ENCODE measurements at places on chromosomes 3 and 15.

GRCh38 chr15:51307811-51308210, 30.6 kb downstream of the CYP19A1 start:
- DNase-seq = no peak

DNA sequence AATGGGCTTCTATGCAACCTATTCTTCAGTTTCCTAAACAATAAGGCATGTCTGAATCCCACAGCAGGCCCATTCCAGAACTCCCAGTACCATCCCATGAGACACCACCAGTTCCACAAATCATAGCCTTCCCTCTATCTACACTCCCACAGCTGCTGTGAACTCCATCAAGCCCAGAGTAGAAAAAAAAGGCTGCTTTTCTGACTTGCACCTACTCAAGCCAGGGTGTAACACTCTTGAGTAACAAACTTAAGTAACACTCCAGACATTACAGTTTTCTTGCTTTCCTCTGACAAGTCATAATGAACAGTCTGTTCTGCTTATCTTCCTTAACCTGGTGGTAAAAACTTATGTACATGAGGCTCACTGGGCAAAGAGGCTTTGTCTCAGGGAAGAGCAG, 283.1 kb downstream of the NFKBIZ start:
- DNase-seq = no peak

- no peak for DNase-seq
These were observed 149.7 kb upstream of the SYNPR start for GRCh38 chr3:63128380-63128779.

- DNase-seq = no peak
These were observed 15.1 kb upstream of the CBLB start for GRCh38 chr3:105883798-105884377.

DNA sequence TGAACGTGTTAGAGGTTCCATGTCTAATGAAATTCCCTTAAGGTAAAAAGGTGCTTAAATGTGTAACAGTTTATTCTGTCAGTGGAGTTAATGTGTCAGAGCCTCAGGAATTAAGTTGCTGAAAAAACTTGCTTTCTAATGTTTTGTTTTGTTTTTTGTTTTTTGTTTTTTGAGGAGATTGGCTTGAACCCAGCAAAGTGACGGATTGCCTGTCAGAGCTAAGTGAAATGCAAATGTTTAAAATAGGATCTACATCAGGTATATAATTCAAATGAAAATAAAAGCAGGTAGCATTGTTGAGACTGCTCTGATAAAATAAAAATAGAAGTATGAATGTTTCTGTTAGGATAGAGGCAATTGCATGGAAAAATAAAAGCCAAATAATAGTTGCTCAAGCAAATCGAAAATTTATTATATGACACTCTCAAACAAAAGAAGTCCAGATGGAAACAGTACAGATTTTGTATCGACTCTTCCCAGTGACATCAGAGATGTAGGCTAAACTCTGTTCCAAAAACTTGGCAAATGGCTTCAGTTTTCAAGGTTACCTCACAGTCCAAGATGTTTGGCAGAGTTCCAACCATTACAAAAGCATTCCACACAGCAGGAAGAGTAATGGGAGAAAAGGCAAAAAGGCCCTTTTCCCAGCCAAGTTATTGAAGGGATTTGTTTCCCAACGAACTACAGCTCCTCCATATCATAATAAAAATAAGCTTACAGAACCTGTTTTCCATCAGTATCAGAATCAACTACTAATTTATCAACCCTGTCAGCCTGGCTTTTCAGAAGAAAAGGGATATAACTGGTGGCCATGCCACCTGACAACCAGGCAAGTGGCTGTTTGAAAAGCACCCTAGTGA, 291.0 kb downstream of the TBL1XR1 start:
- no peak for DNase-seq

DNA sequence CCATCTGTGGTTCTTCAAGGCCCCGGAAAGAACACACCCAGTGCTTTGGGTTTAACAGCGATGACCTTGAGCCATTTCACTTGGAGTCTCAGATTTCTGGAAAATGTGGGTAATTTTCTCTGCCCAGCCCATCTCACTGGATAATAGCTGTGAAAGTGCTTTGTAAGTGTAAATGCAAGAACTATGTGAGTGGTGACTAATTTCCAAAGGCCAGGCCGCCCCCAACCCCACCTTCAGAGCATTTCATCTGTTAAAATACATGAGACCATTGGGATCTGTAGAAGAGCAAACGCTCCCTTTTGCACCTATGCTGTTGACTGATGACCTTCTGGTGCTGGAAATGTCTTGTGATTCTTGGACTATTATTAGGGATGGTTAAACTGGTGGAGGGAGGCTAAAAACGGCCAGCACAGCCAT, 196.8 kb upstream of the LPP start:
- DNase-seq = no peak

DNA sequence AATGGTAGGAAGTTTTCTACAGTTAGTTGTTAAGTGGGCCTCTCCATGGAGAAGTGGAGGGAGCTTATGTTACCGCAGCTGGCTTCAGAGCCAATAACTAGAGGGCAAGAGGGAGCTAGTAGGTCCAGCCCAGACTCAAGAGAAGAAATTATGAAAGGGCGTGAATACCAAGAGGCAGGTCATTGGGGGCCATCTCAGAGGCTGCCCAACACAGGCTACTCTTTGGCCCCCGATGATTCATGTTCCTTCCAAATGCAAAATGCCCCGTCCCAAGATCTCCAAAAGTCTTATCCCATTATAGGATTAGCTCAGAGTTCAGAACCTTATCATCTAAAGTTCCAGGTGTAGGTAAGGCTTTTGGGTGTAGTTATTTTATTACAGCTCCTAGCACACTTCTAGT, 94.5 kb downstream of the FNDC3B start:
- DNase-seq = no peak

DNA sequence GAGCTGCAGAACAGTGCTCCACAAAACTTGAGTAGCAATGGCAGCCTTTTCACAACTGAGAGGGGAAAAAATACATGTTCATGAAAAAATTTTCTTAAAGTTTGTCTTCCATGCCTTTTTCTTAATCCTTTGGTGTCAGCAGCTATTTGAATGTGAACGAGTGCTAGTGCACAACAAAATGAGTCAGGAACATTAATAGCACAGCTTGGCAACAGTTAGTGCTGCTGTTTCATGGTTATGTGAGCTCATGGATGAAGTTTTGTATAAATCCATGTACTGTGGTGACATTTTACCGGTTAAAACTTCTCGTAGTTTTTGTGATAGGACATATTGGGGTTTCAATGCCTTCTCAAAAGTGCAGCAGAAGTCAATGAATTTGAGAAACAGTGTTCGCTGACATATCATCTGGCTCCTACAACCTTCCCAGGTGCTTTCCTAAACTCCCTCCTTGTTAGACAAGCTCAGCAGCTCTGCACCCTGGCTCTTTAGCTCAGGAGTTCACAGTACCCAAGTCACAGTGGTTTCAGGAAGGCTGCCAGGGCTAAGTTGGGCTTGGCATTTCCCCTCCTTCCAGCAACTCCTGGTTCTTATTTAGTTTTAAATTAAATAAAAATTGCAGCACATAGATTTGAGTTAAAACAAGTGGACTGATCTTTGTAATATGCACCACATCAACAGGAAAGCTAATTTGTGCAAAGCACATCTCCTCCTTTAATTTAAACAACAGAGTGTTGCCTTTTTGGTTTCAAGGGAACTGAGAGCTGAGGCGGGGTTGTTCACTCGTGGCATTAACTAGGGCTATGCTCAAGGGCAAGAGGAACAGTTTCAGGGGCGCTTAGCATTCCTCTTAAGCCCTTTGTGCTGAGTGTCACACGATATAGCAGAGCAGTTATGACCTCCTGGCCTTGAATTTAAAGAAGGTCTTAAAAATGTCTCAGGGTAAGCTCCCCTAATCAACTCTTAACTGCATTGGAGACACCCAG, 362.8 kb downstream of the CHST2 start:
- DNase-seq = no peak

DNA sequence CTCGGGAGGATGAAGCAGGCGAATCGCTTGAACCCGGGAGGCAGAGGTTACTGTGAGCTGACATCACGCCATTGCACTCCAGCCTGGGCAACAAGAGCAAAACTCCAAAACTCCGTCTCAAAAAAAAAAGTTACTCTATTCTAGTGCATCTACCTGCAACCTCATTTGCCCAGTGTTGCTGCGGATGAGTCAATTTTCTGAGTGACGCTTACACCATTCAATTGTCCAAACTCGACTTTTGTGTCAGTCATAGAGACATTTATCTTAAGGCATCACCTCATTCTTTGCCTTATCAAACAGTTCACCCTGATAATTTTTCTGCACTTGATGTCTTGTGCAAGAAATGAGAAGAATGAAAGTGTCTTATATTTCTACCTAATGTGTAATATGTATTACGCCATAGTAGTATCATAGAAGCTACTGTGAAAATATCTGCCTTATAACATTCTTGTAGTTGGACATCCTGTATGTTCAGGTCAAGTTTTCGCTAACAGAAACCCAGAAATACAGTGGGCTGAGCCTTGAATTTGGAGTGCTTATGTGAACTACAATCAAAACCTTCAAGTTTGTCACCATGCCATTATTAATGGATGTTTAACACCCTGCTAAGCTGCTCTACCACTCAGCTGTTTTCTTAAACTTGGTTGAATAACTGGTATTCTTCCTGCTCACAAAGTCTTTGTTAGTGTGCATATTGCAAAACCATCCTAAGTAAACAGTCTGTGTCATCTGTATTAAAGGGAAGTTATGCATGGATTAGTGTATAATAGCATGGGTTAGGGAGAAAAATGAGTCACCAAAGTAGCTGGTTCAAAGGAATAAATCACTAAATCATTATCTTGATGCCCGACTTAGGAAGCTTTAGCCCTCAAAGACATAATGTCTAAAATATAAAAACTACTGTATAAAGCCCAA, 531.0 kb upstream of the NR2F2 start:
- no peak for DNase-seq

DNA sequence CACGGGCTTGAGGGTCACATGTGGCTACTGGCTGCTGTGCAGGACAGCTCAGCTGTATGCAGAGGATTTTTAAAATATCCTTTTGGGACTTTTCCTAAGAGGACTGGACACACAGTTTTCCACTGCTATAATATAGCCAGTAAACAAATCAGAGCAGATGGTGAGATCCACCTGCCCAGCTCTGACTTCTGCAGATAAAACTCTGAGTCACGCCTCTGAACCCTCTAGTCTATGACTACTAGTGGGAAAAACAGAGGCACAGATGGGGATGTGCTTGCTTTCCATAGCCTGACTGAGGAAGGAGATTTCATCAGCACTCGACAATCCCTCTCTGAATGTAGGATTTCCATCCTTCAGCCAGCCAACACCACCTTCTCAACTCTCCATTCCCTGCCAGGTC, 45.1 kb downstream of the COLQ start:
- DNase-seq = no peak

DNA sequence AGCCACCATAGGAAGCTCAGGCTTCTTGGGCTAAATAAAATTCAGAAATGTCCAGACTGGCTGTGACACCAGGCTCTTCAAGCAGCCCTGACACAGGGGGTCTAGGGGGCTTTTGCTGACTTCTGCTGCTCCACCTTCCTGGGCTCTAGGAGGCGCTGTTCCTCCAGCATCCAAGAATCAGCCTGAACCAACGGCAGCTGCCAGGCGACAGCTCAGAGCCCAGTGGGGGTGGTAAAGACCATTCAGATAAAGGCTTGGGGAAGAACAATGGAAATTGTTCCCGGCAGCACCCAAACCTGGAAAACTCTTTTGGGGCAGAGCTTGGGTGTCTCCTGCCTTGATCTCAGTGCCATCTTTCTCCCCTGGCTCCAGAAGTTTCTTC, 21.6 kb upstream of the PSTPIP1 start:
- DNase-seq = peak; percentile 16

- peak; percentile 48 for DNase-seq
These were observed 25.1 kb downstream of the C3orf18 start for GRCh38 chr3:50542177-50543034.

GRCh38 chr15:74976159-74976558, 19.2 kb upstream of the SCAMP5 start:
- DNase-seq = no peak

- no peak for DNase-seq
These were observed at the start of gene THRB for GRCh38 chr3:24494618-24495325. THRB (minus strand) TSS chr3:24494850.

DNA sequence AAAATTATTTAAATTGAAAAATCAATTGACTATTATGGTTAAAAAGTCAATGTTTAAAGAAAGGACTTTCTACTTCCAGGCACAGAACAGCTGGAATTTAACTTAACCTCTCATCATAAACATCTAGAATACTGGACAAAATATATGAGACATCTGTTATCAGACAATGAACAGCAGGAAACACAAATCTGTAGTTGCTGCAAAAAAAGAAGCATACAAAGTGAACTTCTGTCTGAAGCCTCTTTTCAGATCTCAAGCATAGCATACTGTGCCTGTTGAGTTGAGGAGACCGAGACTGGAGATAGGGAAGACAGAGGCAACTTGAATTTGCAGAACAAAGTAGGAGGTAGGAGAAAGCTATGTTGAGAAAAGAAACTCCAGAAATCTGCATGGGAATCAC, 140.0 kb upstream of the CBLB start:
- no peak for DNase-seq

GRCh38 chr15:80507638-80508316, 103.6 kb downstream of the ARNT2 start:
- DNase-seq = no peak

GRCh38 chr15:68431792-68432401, at the start of gene ITGA11:
ITGA11 (minus strand) TSS chr15:68432163; CDS start chr15:68432066, 97 bp downstream.
- no peak for DNase-seq

- no peak for DNase-seq
These were observed 309.1 kb downstream of the RBMS3 start for GRCh38 chr3:29590012-29590411.

DNA sequence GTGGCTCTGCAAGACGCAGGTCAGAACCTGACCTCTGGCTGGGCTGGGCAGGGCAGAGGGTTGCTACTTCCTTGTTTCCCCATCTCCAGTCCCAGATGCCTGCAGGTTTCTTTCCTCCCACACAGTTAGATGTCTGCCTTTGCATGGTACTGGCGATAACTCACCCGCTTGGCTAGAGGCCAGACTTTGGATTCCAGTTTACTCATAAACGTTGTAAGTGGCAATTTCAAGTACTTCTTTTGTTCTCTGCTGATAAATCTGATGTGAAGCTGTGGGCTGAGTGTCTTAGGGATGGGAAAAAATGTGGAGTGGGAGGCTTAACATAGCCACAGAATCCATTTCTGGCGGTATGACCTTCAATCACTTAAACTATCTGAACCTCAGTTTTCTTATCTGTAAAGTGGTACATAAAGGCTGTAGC, 194.2 kb downstream of the EBLN2 start:
- no peak for DNase-seq

DNA sequence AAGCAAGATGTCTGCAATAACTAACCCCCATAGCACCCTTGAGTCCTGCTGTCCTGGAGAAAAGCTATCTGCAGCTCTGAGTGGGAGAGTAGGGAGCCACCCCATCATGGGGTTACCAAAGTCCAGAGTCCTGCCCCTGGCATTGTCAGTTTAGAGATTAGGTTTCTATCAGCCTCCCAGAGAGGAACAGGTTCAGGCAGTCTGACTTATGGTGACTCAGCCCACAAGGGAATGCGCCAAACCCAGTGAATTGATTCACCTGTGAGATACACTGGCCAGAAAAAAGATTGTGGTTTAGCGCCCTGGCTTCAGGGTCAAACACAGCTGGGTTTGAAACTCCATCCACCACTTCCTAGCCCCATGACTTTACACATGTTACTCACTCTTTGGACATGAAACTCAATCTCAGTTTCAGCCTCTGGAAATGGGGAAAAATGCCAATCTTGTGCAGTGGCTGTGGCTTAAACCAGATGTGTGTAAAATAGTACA, 263.6 kb upstream of the HES1 start:
- DNase-seq = no peak
